ENCODE measurements at places on chromosomes 13 and 19. TPM values are rescaled to one million over a fixed set of nuclear protein-coding genes. Genes with fewer than 3 reads are reported as not detected.
A peak's percentile ranks its signal among the peaks of the same experiment; 100 is the strongest.

Gene NOVA2
- 4.4 TPM for total RNA-seq

Gene PNMA8B
- total RNA-seq: 0.69 TPM

Gene SYNGR4
- not detected for total RNA-seq

Gene TRAPPC6A
- 16.4 TPM for total RNA-seq

Gene C1QTNF9B
- total RNA-seq: 1.5 TPM

Gene KEAP1
- 62.7 TPM for total RNA-seq

Gene CATSPERD
- total RNA-seq: not detected

Gene ZNF90
- total RNA-seq: 0.55 TPM

Gene CTXN1
- total RNA-seq: 0.25 TPM

Gene GEMIN7
- 18.8 TPM for total RNA-seq

Gene ZNF816
- 6.4 TPM for total RNA-seq

Gene C19orf47
- total RNA-seq: 140 TPM

Gene LMTK3
- 0.55 TPM for total RNA-seq

Gene ZNF772
- 18.6 TPM for total RNA-seq

Gene FSD1
- total RNA-seq: not detected

Gene FUT3
- not detected for total RNA-seq

Gene FAM216B
- total RNA-seq: 0.14 TPM

GRCh38 chr13:75636436-75637180, 478 bp downstream of the LMO7 start:
- peak; percentile 9 for DNase-seq

DNA sequence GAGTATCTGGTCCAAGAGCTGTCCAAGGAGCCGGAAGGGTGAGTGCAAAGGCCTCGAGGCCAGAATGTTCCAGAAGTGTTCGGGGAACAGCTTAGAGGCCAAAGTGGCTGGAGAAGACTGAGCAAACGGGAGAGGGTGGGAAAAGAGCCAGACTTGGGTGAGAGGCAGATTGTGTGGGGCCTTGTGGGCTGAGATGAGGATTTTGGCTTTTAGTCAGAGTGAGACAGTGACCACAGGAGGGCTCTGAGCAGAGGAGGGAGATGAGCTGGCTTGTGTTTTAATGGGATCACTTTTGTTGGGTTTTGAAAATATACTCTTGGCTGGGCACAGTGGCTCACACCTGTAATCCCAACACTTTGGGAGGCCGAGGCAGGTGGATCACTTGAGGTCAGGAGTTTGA, 5.6 kb downstream of the NANOS2 start:
- DNase-seq: no peak

GRCh38 chr13:28576067-28576466, 81.1 kb upstream of the FLT1 start:
- DNase-seq: no peak

DNA sequence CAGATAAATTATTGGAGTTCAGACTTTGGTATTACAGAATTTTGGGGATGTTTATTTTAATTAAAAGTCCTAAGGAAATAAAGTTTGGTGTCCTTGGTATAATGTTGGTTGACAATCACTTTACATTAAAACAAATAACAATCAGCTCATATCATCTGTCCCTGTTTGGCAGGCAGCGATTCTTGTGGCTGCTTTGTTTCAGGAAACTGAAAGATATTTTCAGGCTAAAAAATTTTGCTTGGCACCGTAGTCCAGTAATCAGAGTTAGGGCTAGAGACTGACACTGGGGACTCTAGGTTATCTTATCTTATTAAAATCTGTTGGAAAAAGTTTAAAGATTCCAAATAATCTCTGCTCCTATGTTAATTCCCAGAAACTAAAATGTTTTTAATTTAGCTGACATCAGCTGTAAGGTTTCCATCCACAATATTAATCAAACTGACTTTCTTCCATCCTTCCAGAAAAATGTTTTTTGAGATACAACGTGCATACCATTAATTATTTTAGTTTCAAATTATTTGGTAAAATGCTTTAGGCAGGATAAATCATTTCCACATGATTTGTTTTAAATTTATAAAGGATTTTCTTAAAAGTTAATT, 97.6 kb downstream of the ZIC5 start:
- DNase-seq: no peak

- DNase-seq: no peak
These were observed 350.8 kb downstream of the MYO16 start for GRCh38 chr13:108980237-108980636.

- DNase-seq: no peak
These were observed 116.4 kb downstream of the AKAP11 start for GRCh38 chr13:42388326-42388725.

DNA sequence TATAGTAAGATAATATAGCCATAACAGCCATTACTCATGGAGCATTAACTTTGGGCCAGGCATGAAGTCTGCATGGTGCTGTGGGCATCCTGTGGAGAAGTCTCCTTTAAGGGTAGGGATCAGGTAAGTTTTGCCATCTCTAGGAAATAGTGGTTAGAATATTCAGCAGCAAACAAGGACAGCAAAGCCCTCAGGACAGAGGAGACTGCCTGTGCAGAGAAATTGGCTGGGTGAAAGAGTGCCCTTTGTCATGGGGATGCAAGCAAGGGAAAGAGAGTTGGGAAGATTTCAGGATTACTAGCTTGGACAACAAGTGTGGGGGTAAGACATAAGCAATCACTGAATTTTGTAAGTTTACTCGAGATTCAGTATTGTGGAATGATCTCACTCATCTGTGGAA, 15.7 kb upstream of the OBI1 start:
- no peak for DNase-seq

DNA sequence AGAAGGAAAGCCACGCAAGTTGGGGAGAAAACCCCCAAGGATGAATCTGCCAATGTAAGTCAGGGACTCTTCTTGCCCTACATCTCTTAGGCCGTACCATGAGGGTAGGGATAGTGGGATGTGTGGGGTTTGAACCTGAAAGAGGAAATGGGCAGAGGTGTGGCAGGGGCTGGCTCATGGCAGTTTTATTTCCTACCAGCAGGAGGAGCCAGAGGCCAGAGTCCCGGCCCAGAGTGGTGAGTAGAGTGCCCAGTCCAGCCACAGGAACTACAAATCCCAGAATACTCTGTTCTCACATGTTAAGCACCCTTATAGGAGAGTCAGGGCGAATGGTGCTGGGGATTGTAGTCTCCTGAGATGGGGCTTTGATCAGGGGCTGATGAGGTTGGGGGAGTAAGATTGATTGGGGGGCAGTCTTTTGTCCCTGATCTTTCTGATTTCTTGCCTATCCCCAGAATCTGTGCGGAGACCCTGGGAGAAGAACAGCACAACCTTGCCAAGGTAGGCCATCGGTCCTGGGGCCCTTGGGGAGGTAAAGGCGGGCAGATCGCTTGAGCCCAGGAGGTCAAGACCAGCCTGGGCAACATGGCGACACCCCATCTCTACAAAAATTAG, 16.5 kb downstream of the VASP start:
- DNase-seq: peak; percentile 70

DNA sequence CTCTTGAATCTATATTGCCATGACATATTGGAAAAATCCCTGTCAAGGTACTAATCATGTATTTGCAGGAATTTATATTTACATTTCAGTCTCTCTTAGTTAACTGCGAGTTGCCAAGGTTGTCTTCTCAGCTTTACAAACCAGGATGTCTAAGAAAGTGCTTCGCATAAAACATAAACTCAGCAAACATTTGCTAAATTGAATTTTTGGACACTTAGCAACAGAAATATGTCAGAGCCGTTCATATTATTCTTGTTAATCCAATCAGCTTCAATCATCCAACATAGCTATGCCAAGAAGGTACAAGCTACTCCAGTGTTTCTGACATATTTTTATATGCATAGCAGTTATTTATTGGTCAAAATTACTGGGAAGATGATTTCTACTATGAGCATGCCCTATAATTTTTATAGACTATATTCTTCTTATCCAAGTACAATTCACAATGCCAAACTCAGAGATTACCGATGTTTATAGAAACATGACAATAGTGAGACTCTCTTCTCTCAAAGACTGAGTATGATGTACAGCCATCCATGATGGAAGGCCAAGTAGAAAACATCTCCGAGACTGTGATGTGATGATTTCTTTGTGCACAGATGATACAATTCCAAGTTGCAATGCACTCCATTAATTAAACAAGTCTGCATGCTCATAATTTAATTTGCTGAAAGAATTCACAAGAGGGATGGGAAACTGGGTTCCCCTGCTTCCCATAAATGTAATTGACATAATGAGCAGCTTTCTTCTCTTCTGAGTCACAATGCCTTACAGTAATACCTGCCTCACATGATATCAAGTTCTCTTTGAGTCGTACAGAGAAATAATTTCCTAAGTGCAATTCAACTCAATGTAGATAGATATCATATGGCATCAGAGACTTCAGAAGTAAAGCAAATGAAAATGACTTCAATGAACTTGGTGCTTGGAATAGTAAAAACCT, 776.3 kb downstream of the EFNB2 start:
- DNase-seq: no peak

GRCh38 chr19:2288338-2288817, 6.4 kb upstream of the PEAK3 start:
- DNase-seq: no peak

GRCh38 chr13:43786766-43787517, at the start of gene ENOX1:
ENOX1 (minus strand) TSS chr13:43786972.
- peak; percentile 78 for DNase-seq

GRCh38 chr19:46478356-46478986, 7.1 kb upstream of the PNMA8A start:
- no peak for DNase-seq

DNA sequence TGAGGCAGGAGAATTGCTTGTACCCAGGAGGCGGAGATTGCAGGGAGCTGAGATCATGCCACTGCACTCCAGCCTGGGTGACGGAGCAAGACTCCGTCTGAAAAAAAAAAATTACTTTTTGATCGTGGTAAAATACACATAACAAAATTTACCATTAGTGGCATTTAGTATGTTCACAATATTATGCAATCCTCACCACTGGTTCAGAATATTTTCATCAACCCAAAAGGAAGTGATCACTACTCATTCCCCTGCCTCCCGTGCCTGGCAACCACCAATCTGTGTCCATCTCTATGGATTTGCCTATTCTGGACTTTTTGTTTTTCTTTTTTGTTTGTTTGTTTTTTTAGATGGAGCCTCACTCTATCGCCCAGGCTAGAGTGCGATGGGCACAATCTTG, 1.2 kb upstream of the PALM3 start:
- no peak for DNase-seq

DNA sequence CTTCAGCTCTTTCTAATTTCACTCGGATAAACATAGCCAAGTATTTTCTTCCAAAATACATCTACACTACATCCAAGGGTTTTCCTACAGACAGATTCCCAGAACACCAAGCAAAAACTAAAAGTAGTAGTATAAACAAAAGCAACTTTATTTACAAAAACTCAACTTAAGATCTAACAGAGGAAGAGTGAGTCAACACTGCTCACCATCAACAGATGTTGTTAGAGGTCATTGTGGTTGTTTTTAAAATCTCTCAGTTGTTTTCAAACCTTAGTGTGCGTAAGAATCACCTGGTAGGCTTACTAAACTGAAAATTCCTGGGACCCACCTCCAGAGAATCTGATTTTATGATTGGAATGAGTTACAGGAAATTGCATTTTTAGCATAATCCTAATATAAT, 631.7 kb upstream of the SGCG start:
- no peak for DNase-seq

GRCh38 chr13:27171244-27171826, at the start of gene USP12:
USP12 (minus strand) TSS chr13:27171811; CDS start chr13:27171639, 172 bp downstream.
- DNase-seq: peak; percentile 43

GRCh38 chr19:40921005-40921897, 39.2 kb upstream of the CYP2A7 start:
- no peak for DNase-seq

- DNase-seq: no peak
These were observed 1.3 kb upstream of the GJB2 start for GRCh38 chr13:20193907-20194631.

DNA sequence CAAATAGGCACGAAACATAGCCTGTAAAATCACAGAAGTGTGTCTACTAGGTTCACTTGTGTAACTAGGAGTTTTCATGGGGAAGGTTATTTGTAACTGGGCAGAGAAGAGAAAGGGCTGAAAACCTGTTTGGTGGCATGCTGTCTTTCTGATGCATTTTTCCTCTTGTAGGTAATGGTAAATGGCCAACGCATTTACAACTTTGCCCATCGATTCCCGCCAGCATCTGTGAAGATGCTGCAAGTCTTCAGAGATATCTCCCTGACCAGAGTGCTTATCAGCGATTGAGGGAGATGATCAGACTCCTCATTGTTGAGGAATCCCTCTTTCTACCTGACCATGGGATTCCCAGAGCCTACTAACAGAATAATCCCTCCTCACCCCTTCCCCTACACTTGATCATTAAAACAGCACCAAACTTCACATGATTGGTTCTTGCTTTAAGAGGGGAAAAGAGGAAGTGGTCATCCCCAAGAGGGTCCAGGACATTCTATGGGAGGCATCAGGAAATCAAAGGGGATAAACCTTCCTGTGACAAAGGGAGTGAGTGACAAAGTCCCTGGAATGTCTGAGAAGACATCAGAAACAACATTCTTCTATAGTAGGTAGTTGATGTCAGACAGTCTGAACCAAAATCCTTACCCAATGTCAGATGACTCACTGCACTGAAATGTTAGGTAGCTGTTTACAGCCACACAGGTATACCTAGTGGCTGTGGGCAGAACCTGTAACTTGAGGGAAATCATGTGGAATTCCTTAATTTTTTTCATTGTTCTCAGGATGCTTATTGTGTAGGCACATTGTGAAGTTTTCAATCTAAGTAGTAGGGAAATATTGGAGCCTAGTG, 5.0 kb downstream of the LGALS14 start:
- no peak for DNase-seq

- peak; percentile 87 for DNase-seq
These were observed 4.9 kb downstream of the HRC start for GRCh38 chr19:49150106-49150943.

GRCh38 chr13:26721251-26722121, 39.1 kb downstream of the GPR12 start:
- no peak for DNase-seq

- no peak for DNase-seq
These were observed 461.4 kb downstream of the MYO16 start for GRCh38 chr13:109090796-109091195.

DNA sequence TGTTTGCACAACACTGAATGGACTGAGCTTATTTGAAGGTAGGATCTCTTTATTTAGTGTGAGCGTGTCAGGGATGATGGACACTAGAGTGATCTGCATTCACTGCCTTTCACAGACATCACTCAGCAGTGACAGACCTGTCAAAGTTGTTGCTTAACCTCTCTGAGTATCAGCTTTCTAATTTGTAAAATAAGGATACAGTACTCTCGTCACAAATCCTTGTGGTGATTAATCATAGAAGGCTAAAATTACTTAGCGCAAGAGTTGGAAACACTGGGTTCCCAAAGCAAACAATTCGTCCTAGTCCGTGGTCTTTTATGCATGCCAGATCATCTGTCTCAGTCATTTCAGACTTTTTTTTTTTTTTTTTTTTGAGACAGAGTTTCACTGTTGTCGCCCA, 16.6 kb downstream of the CARD8 start:
- no peak for DNase-seq

DNA sequence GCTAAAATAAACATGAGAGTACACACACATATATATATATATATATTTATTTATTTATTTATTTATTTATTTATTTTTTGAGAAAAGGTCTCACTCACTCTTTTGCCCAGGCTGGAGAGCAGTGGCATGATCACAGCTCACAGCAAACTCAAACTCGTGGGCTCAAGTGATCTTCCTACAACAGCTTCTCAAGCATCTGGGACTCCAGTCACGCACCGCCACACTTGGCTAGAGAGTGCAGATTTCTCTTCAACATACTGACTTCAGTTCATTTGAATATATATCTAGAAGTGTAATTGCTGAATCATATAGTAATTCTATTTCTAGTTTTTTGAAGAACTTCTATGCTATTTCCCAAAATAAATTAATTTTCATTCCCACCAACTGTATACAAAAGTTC, 1711.8 kb downstream of the SLITRK5 start:
- DNase-seq: no peak
